ENCODE measurements at places on chromosomes 7 and 10.

- H3K27me3 ChIP-seq = no peaks in the 10 kb centered on the region
- H3K27ac ChIP-seq = no peak overlapping the region
- peaks cover 43% of the 10 kb centered on the region for H3K36me3 ChIP-seq
Measured at GRCh38 chr10:96222441-96222840, 48.9 kb downstream of the BLNK start.

GRCh38 chr7:145378197-145378596 is 542.3 kb upstream of the TPK1 start:
- H3K27ac ChIP-seq = no peak overlapping the region
- no peaks in the 10 kb centered on the region for H3K4me1 ChIP-seq
- no peaks in the 10 kb centered on the region for H3K36me3 ChIP-seq

- DNase-seq = no peak
- H3K4me1 ChIP-seq = no peaks in the 10 kb centered on the region
- no peaks in the 10 kb centered on the region for H3K36me3 ChIP-seq
- H3K27ac ChIP-seq = no peak overlapping the region
- no peaks in the 10 kb centered on the region for H3K27me3 ChIP-seq
Measured at GRCh38 chr7:114531326-114531725, 116.7 kb downstream of the FOXP2 start.

- no peak overlapping the region for H3K27ac ChIP-seq
- DNase-seq = no peak
- H3K27me3 ChIP-seq = peaks cover 5% of the 10 kb centered on the region
- no peaks in the 10 kb centered on the region for H3K36me3 ChIP-seq
Measured at GRCh38 chr7:80133361-80134114, 1.1 kb upstream of the GNAI1 start.

- H3K27ac ChIP-seq = no peak overlapping the region
- H3K36me3 ChIP-seq = no peaks in the 10 kb centered on the region
- no peaks in the 10 kb centered on the region for H3K4me1 ChIP-seq
- DNase-seq = no peak
Measured at GRCh38 chr10:128185627-128186026, 59.4 kb upstream of the MKI67 start.

- peaks cover 7% of the 10 kb centered on the region for H3K4me1 ChIP-seq
- H3K36me3 ChIP-seq = no peaks in the 10 kb centered on the region
- no peak for DNase-seq
- no peak overlapping the region for H3K4me3 ChIP-seq
Measured at GRCh38 chr10:110914431-110914830, 4.5 kb downstream of the BBIP1 start.

GRCh38 chr10:122132331-122132755 is 138.8 kb upstream of the BTBD16 start:
- DNase-seq = no peak
- no peaks in the 10 kb centered on the region for H3K36me3 ChIP-seq
- H3K27ac ChIP-seq = no peak overlapping the region
- no peak overlapping the region for H3K4me3 ChIP-seq

GRCh38 chr10:54487743-54488142 is 313.3 kb downstream of the PCDH15 start:
- no peaks in the 10 kb centered on the region for H3K36me3 ChIP-seq
- H3K27ac ChIP-seq = no peak overlapping the region
- H3K27me3 ChIP-seq = no peaks in the 10 kb centered on the region
- H3K4me1 ChIP-seq = no peaks in the 10 kb centered on the region

- H3K27ac ChIP-seq = no peak overlapping the region
- H3K27me3 ChIP-seq = no peaks in the 10 kb centered on the region
- H3K36me3 ChIP-seq = no peaks in the 10 kb centered on the region
- no peaks in the 10 kb centered on the region for H3K4me1 ChIP-seq
- no peak overlapping the region for H3K4me3 ChIP-seq
- DNase-seq = no peak
Measured at GRCh38 chr7:26593393-26593792, 271.0 kb downstream of the SKAP2 start.

- no peaks in the 10 kb centered on the region for H3K36me3 ChIP-seq
- no peak for DNase-seq
- H3K27ac ChIP-seq = no peak overlapping the region
- peaks cover 67% of the 10 kb centered on the region for H3K4me1 ChIP-seq
Measured at GRCh38 chr10:110853921-110854605, 17.7 kb upstream of the PDCD4 start.

- no peak overlapping the region for H3K27ac ChIP-seq
- H3K27me3 ChIP-seq = no peaks in the 10 kb centered on the region
- no peaks in the 10 kb centered on the region for H3K36me3 ChIP-seq
- no peak overlapping the region for H3K4me3 ChIP-seq
Measured at GRCh38 chr10:51915031-51915542, 215.7 kb upstream of the CSTF2T start.

- no peaks in the 10 kb centered on the region for H3K4me1 ChIP-seq
- no peak overlapping the region for H3K4me3 ChIP-seq
- no peak overlapping the region for H3K27ac ChIP-seq
- no peak for DNase-seq
- H3K27me3 ChIP-seq = no peaks in the 10 kb centered on the region
Measured at GRCh38 chr10:43048301-43049051, 28.4 kb upstream of the RET start.

DNA sequence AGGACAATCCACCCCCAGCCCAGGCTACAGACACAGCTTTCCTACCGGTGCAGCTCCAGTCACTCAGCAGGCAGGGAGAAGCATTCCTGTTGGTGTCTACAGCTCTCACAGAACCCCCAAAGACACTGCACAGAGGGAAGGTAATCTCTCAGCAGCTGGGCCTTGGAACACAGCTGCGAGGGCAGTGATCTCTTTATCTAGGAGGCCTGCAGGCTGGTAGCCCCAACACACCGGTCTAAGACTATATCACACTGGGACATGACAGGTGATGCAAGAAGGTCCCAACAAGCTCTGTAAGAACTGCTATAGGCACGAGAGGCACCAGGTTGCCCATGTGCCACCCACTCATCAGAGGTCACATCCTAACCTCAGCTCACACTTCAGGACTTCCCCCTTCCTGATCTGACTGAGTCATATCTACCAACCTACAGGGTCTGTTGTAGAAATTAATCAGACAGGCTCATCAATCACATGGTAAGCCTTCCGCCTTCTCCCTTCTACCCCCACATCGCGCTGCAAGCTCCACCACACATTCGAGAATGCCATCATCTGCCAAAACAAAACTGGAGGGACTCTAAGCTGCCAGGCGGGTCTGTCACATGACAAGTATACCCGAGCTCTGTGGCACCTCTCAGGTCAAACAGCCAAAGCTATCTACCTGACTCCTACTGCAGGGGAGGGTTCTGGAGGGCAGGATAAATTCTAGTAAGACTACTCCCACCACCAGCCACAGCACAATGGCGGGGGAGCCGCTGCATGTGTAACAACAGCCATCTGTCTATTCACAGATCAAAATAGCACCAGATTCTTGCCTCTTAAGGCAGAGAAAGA is 26.1 kb downstream of the FAM53B start:
- H3K27ac ChIP-seq = peak overlapping the region; percentile 71
- H3K36me3 ChIP-seq = 0 out of 2 replicates have a peak, but pooled peaks cover 1% of the 10 kb centered on the region
- H3K4me3 ChIP-seq = peak overlapping the region; percentile 33

GRCh38 chr10:98235846-98236245 is 32.1 kb downstream of the LOXL4 start:
- no peak overlapping the region for H3K4me3 ChIP-seq
- H3K36me3 ChIP-seq = peaks cover 4% of the 10 kb centered on the region
- no peak for DNase-seq
- H3K4me1 ChIP-seq = no peaks in the 10 kb centered on the region

DNA sequence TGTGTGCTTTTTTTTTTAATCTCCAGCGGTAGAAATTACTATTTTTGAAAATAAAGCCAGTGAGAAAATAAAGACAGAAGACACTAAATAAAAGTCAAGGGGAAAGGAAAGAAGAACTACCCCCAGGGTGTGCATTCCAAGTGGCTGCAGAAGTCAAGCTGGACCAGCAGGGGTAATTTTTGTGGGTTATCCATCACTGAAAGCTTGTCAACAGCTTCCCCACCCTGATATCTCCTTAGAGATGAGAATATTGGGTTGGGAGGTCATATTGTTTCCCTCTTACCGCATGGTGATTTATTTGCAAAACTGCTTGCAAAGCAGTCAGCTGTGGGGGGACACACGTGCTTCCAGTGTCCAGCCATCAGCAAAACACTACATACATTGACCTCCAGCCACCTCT is 46.4 kb downstream of the FAM107B start:
- no peak overlapping the region for H3K4me3 ChIP-seq
- H3K36me3 ChIP-seq = no peaks in the 10 kb centered on the region
- H3K27ac ChIP-seq = no peak overlapping the region
- DNase-seq = no peak
- H3K4me1 ChIP-seq = no peaks in the 10 kb centered on the region
- H3K27me3 ChIP-seq = no peaks in the 10 kb centered on the region

DNA sequence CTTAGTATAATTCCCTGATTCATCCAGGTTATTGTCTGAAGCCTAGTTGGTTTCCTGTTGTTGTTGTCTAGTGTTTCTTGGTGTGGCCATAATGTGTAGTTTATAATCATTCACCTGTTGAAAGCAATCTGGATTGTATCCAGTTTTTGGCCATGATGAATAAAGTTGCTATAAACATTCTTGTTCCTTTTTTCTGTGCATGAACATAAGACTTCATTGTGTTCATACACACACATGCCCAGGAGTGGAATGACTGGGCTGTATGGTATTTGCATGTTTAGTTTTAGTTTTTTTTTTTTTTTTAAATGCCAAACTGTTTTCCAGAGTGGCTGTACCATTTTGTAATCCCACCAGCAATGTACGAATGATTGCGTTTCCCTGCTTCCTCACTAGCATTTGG is 349.8 kb downstream of the SDK1 start:
- DNase-seq = no peak
- H3K4me3 ChIP-seq = no peak overlapping the region
- H3K27me3 ChIP-seq = no peaks in the 10 kb centered on the region
- H3K4me1 ChIP-seq = no peaks in the 10 kb centered on the region
- no peak overlapping the region for H3K27ac ChIP-seq

DNA sequence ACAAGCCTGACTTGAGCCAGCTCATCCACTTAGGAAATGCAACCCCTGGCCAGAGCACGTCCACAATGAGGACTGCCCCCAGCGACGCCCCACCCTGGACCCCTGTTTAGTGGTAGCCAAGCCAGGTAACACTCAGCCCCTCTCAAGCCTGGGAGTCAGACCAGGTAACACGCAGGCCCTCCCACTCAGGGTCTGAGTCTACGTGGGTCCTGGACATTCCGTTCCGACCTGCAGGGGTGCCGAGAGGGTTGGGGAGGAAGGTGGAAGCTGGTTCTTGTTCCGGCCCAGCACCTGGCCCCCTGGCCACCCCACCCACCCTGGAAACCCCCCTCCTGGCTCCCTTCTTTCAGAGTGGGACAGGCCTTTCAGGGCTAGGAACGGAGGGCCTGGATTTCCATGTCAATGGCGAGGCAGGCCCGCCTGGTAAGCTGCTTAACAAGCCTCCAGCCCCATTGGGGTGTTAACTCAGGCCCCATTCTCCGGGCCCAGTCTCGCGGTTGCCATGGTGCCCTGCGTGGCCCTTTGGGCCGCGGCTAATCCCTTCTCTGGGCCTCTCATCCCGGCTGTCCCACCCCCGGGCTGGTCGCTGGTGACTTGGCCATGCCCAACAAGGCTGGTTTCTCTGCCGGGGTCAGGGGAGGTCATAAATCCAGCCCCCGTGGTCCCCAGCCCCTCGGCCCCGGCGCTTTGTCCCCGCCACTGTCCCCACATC is 19.7 kb upstream of the LFNG start:
- no peaks in the 10 kb centered on the region for H3K4me1 ChIP-seq
- no peaks in the 10 kb centered on the region for H3K27me3 ChIP-seq
- H3K4me3 ChIP-seq = no peak overlapping the region
- H3K36me3 ChIP-seq = no peaks in the 10 kb centered on the region
- H3K27ac ChIP-seq = no peak overlapping the region

- H3K4me1 ChIP-seq = peaks cover 35% of the 10 kb centered on the region
- no peak for DNase-seq
- H3K27me3 ChIP-seq = no peaks in the 10 kb centered on the region
- H3K36me3 ChIP-seq = no peaks in the 10 kb centered on the region
- H3K4me3 ChIP-seq = no peak overlapping the region
Measured at GRCh38 chr7:69654381-69654780, 56.1 kb downstream of the AUTS2 start.

DNA sequence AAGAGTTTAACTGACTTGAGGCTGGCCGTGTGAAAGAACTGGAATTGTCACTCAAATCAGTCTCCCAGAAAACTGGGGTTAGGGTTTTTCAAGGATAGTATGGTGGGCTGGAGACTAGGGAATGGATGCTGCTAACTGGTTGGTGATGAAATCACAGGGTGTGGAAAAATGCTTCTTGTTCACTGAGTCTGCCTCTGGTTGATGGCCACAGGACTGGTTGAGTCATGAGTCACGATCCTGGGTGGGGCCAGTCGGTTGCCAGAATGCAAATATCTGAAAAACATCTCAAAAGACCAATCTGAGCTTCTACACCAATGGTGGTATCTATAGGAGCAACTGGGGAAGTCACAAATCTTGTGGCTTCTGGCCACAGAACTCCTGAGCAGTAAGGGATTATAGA is 16.3 kb upstream of the BAMBI start:
- no peak for DNase-seq
- H3K27me3 ChIP-seq = no peaks in the 10 kb centered on the region
- H3K4me3 ChIP-seq = no peak overlapping the region
- H3K36me3 ChIP-seq = no peaks in the 10 kb centered on the region

GRCh38 chr7:2295936-2296620 is 18.2 kb downstream of the SNX8 start:
- H3K27ac ChIP-seq = peak overlapping the region; percentile 64
- peaks cover 37% of the 10 kb centered on the region for H3K4me1 ChIP-seq
- no peaks in the 10 kb centered on the region for H3K36me3 ChIP-seq
- H3K27me3 ChIP-seq = no peaks in the 10 kb centered on the region

DNA sequence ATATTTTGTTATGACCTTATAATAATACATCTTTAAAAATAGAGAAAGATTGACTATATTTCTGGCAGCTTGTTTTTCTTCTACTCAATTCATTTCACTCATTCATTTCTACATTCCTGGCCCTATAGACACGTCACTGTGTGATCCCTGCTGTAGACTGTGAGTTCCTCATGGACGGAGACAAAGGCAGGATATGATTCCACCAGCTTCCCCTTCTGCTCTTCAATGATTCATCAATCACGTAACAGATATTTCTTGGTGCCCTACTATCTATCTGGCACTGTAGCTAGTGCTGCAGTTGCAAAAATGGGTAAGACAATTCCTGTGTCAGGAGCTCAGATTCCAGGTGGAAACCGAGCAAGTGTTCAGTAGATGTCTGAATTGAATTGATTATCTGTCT is 415.0 kb downstream of the SFMBT2 start:
- H3K27ac ChIP-seq = no peak overlapping the region
- DNase-seq = no peak
- no peaks in the 10 kb centered on the region for H3K4me1 ChIP-seq
- H3K36me3 ChIP-seq = no peaks in the 10 kb centered on the region
- no peak overlapping the region for H3K4me3 ChIP-seq

DNA sequence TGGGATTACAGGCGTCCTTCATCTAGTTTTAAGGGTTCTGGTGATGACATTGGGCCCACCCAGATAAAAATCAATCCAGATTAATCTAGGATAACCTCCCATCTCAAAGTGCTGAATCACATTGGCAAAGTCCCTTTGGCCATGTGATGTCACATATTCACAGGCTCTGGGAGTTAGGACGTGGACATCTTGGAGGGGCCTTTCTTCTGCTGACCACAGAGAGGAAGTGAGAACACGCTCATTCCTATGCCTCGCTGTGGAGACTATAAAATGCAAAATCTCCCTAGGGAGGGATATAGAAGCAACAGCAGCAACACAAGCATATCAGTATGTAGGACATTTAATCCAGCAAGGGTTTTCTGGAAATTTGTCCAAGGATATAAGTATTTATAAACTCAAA is 266.0 kb upstream of the PITRM1 start:
- H3K4me1 ChIP-seq = no peaks in the 10 kb centered on the region
- no peaks in the 10 kb centered on the region for H3K27me3 ChIP-seq
- no peak for DNase-seq
- H3K27ac ChIP-seq = no peak overlapping the region
- no peak overlapping the region for H3K4me3 ChIP-seq

Measured in GM12878 (cell line).